ENCODE measurements at places on chromosomes 1 and 21.

GRCh38 chr1:58979677-58980076, 195.8 kb upstream of the JUN start:
- DNase-seq = no peak

- no peak for DNase-seq
Observed at GRCh38 chr21:19810779-19811178, 1187.4 kb upstream of the NCAM2 start.

DNA sequence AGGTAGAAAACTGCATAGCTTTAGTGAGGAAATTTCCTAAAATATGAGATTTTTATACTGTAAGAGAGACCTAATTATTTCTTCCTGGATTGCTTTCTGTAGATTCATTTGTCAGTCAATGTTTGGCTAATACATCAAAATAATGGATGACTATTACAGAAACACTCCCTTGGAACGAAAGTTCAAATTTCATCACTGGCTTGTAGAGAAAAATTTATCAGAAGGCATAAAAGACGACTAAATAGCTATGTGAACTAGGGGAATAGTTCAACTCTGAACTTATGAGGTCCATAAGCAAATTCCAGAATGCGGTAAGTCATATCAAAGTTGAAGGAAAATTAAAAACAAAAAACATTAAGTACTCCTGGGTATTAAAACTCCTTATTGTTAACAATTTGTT, 36.0 kb downstream of the WNT2B start:
- DNase-seq = no peak

- DNase-seq = peak; percentile 9
Observed at GRCh38 chr21:46368533-46369285, 44.8 kb downstream of the PCNT start.

DNA sequence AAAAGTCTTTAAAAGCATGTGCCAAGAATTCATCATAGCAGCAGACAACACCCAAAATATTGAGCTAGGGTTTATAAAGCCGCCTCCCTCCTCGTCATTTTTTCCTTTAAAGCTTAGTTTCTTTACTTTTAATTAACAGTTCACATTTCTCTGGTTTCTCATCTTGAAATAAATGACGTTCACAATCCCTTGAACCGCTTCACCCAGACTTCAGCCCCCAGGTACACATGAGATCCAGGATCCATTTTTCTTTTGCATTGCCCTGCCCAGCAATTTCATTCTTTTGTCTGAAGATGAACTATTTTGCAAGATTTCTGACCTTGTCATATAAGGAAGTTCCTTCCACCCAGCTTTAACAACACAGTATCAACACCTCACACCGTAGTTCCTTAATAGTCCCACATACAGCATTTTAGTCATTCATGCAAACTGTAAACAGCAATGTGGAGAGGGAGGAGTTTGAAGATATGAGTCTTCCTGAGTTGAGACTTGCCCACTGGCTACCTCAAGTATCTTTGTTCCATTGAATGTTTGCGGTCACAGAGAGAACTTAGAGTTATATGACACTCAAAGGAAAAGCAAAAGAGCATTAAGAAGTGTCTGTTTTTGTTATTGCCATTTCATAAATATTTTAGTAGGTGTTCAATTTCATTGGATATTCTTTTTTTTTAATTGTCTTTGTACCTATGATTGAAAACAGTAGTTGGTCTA, 35.3 kb upstream of the CACYBP start:
- DNase-seq = no peak

DNA sequence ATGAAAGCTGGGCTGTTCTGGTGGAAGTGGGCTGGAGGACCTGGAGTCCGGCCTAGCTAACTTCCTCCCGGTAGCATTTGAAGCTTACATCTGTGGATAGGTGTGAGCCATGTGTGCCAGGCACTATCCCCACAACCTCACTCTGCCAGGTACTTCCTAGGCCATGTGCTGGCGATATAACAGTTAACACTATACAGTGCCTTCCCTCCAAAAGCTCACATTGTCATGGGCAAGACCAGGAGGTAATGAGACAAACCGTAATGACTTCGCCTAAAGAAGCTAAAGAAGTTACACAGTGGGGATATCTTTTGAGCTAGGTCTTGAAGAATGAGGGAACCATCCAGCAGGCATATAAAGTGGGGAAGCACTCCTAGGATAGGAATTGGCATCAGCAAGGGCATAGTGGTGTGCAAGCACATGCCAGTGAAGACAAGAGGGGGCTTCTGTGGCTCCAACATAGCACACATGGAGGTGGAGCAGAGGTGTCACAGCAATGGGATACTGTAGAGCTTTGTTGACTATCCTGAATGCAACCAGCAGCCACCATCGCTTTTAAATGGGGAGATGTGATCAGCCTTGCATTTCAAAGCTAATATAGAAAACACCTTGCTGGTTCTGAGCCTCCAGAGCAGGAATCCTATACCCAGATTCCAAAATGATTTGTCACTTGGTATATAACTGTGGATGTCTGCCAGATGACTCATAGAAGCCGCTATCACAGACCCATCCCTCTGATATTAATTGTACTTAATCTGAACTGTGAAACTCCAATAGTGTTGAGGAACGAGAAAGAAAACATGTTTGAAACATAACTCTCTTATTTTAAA, 466.3 kb downstream of the LMO4 start:
- no peak for DNase-seq

DNA sequence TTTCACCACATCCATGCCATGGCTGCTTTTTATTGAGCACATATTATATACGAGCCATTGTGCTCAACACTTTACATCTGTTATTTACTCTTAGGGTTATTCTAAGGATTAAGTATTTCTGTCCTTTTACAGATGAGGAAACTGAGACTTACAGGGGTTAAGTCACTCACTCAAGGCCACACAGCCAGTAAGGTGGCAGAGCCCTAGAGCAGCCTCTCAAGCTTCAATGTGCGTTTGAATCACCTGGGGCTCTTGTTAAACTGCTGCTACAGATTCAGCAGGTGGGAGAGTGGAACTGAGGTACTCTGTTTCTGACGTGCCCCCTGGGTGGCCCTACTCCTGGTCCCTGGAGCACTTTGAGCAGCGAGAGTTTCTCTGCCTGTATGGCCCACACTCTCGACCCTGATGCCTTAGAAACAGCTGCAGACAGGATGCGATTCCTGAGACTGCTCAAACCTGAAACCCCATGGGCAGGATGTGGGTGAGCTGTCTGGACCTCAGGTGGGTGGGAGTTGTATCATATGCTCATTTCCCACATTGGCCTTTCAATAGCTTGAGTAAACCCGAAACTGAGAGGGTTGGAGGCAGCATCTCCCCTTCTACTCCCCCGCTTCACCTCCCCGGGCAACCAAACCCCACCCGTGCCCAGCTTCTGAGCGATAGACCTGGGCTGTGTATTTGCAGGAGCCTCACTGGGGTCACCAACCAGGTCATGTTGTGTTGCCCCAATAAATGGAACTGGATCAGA, 59.3 kb downstream of the MAN1C1 start:
- peak; percentile 42 for DNase-seq

DNA sequence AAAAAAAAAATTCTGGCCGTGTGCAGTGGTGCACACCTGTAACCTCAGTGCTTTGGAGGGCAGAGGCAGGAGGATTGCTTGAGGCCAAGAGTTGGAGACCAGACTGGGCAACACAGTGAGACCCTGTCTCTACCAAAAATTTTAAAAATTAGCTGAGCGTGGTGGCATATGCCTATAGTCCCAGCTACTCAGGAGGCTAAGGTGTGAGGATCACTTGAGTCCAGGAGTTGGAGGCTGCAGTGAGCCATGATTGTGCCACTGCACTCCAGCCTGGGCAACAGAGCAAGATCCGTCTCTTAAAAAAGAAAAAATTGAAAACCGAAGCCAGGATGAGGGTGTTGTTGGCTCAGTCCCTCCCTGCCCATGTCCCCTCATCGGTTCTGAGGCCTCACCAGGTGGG, 55.9 kb upstream of the PAX7 start:
- no peak for DNase-seq

GRCh38 chr21:33976082-33977016, 60.7 kb upstream of the ATP5PO start:
- DNase-seq = peak; percentile 39

GRCh38 chr1:23102289-23102688, 66.4 kb downstream of the LUZP1 start:
- DNase-seq = no peak

DNA sequence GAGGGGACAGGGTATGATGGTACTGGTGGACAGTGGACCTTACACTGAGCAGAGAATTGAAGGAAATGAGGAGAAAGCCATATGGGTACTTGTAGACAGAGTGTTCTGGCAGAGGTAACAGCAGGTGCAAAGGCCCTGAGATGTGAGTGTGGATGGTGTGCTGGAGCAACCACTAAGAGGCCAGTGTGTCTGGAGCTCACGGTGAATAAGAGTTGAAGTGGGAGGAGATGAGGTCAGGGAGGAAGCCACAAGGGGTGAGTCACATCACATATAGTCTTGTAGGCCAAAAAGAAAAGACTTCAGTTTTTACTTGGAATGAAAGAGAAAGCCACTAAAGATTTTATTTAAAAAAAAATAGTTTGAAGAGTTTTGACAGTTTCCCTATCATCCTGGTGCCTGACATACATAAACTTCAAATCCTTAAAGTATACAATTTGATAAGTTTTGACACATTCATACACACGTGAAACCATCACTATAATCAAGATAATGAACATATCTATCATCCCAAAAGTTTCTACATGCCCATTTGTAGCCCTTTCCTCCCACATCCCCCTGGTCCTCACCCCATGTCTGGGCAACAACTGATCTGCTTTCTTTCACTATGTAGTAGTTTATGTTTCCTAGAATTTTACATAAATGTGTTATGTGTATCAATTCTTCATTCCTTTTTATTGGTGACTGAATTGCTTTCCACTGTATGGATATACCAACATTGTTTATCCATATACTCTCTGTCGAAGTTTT, 148.4 kb downstream of the GPATCH2 start:
- no peak for DNase-seq

- DNase-seq = no peak
Observed at GRCh38 chr21:35044770-35045541, 4.1 kb downstream of the RUNX1 start.

DNA sequence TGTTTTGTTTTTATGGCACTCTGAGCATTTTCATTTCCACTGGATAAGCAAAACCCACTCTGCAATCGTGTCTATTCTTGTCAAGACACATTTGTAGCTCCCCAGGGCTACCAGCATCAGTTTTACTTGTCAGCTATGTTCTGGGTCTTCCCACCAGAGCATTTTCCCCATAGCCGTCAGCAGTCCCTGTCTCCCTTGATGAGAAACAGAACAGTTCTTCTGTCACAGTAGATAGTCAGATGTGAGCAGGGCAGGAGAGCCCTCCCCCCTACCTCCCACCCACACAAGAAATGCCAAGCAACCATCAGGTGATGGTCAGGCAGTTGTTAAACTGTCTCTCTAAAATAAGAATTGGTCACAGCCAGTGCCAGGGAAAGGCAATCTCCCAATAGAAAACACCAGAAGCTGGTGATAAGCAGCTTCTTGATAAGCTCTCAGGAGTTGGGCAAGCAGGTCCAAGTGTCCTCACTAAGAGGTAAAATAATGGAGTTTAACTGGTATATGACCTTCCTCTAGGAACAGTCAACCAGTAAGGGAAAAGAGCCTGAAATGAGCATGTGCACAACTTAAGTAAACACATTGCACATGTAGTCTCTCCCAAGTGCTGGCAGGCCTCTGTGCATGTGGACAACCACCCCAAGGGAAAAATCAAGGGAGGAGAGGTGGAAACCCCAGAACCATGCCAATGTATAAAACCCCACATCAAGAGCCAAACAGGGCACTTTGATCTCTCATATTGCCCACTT, 208.2 kb downstream of the S1PR1 start:
- DNase-seq = no peak

DNA sequence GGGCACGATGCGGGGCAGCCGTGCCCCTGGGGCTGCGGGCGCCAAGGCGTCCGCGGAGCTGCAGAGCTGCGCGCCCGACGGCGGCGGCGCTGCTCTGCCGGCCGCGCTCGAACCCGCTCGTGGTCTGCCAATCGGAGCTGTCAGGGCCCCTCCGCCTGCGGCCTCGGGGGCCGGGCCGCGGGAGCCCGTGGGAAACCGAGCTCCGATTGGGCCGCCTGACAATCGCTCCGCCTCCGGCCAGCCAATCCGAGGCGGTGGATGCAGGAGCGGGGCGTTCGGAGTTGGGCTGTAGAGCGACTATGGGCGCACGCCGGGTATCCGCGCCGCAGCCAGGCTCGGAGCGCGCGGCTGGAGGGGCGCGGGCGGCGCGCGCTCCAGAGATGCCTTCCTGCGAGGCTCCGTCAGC, 100.5 kb upstream of the SOD1 start:
- peak; percentile 83 for DNase-seq

DNA sequence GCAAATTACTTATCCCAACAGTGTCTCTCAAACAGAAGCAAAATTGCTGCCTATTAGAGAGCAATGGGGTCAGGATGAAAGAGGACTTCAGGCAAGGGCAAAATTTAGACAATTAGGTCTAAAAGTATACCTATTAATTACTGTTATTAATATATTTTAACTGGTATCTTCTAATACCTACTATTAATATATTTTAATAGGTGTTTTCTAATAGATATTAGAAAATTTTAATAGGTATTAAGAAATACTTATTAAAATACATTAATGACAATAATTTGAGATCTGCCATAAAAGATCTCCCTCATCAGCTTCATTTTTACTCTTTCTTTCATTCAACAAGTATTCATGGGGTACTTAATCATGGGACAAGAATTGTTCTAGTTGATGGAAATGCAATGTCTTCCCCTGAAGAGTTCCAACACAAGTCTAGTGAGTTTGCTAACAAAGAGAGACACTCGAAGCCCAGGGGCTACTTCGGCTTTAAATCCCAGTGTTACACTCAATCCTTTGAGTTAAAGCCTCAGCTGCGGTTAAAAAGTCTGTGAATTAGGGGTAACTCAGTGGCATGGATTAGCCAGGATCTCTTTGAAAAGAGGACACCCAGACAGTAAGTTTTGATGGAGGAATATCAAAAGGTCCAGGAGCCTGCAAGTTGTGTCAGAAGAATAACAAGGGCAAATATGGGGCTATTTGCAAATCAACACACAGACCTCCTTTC, 44.1 kb downstream of the STYXL2 start:
- no peak for DNase-seq

GRCh38 chr21:38205940-38206339, 50.9 kb upstream of the KCNJ15 start:
- DNase-seq = no peak

- DNase-seq = no peak
Observed at GRCh38 chr1:154719586-154720327, 111.8 kb upstream of the ADAR start.

DNA sequence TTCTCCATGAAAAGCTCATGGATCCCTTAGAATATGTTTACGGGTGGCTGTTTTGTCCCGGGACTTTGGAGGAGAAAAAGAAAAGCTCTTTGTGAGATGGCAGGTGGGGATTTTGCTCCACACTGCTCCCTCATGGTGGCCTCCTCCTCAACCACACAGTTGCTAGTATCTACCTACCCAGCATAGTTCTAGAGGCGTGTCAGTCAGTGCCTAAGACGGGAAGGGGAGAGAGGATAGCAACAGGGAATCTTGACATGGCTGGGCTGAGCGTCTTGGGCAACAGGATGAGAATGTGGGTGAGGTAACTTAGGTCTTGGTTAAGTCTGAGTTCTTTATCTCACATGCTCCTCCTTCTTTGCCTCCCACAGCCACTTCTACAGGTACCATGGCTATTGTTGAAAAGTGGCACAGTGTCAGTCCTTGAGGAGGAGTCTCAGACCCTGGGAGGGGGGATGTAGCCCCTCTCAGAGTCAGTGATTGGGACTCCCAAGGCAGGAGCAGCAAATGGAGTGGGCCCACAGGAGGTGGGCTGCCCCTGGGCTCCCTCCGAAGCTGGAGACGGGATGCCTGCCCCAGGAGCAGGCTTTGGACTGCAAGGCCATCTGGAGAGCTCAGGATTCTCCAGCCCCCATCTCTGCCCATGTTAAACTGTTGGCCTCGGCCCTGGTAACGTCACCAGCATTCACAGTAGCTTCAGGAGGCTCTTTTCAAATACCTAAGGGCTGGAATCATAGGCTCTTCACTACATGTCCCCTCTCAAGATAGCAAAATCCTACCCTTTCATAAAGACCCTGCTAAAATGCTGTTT, 75.4 kb downstream of the TENT5C start:
- no peak for DNase-seq
